Fibroblast of lung (primary cell): ENCODE measurements at places on chromosomes 16 and 17. TPM values are rescaled to one million over a fixed set of nuclear protein-coding genes. Genes with fewer than 3 reads are reported as not detected.

The AGRP gene
- polyA plus RNA-seq: not detected in 2 replicates

The PPY gene
- not detected in 2 replicates for polyA plus RNA-seq

The PFAS gene
- 9.8 and 20.8 TPM in 2 replicates for polyA plus RNA-seq

The BRIP1 gene
- polyA plus RNA-seq: 6.6 and 8.1 TPM in 2 replicates

The CMTM4 gene
- polyA plus RNA-seq: 6.9 and 12.8 TPM in 2 replicates

The SLC6A2 gene
- polyA plus RNA-seq: not detected in 2 replicates

The OR3A2 gene
- 0.03 TPM in 1 of 2 replicates, not detected in the other for polyA plus RNA-seq

The PPP1R27 gene
- not detected in 2 replicates for polyA plus RNA-seq

The PTGES3L gene
- polyA plus RNA-seq: 0.24 and 1.7 TPM in 2 replicates

The PRAC2 gene
- polyA plus RNA-seq: not detected in 2 replicates

The ATP1B2 gene
- 0.02 and 0.05 TPM in 2 replicates for polyA plus RNA-seq

The EVI2B gene
- polyA plus RNA-seq: 0.68 and 3.4 TPM in 2 replicates

The KRTAP9-2 gene
- not detected in 2 replicates for polyA plus RNA-seq

The ABCC3 gene
- 11.5 and 11.9 TPM in 2 replicates for polyA plus RNA-seq

The TNS4 gene
- polyA plus RNA-seq: 0.01 and 0.05 TPM in 2 replicates

The ACSF3 gene
- 7.9 and 9.2 TPM in 2 replicates for polyA plus RNA-seq

The CDH3 gene
- polyA plus RNA-seq: 0.05 and 0.14 TPM in 2 replicates

The AIPL1 gene
- 0.05 TPM in 1 of 2 replicates, not detected in the other for polyA plus RNA-seq

The SLC52A1 gene
- polyA plus RNA-seq: not detected in 2 replicates

The ERCC4 gene
- polyA plus RNA-seq: 4.3 and 5.9 TPM in 2 replicates

The KRT32 gene
- 0.03 and 0.09 TPM in 2 replicates for polyA plus RNA-seq

The GAS2L2 gene
- not detected in 2 replicates for polyA plus RNA-seq

The MYH8 gene
- polyA plus RNA-seq: 0.01 TPM in 1 of 2 replicates, not detected in the other

The CTRB2 gene
- polyA plus RNA-seq: not detected in 2 replicates

The UNC119 gene
- 24.6 and 26.4 TPM in 2 replicates for polyA plus RNA-seq

The ST6GALNAC1 gene
- polyA plus RNA-seq: not detected in 2 replicates

The TMEM204 gene
- polyA plus RNA-seq: 9.6 and 10.9 TPM in 2 replicates

The VASN gene
- polyA plus RNA-seq: 30.6 and 61.9 TPM in 2 replicates

The CNGB1 gene
- polyA plus RNA-seq: not detected in 2 replicates

The TEKT1 gene
- polyA plus RNA-seq: not detected in 2 replicates

The ZCCHC14 gene
- 6.4 and 8.6 TPM in 2 replicates for polyA plus RNA-seq

The TEX14 gene
- polyA plus RNA-seq: 0.01 and 0.03 TPM in 2 replicates

The PRAC1 gene
- polyA plus RNA-seq: not detected in 2 replicates

The LGALS9B gene
- polyA plus RNA-seq: not detected in 2 replicates

The PRDM7 gene
- not detected in 2 replicates for polyA plus RNA-seq

The NLK gene
- polyA plus RNA-seq: 13.1 and 16.1 TPM in 2 replicates

The NOD2 gene
- 0.05 TPM in 1 of 2 replicates, not detected in the other for polyA plus RNA-seq

The PRR15L gene
- polyA plus RNA-seq: not detected in 2 replicates

The TBC1D28 gene
- not detected in 2 replicates for polyA plus RNA-seq

The TVP23A gene
- not detected in 2 replicates for polyA plus RNA-seq

The SCARF1 gene
- polyA plus RNA-seq: 0.09 and 2.4 TPM in 2 replicates

The ACBD4 gene
- polyA plus RNA-seq: 3.0 and 3.4 TPM in 2 replicates

The MFSD6L gene
- polyA plus RNA-seq: not detected in 2 replicates

The KRTAP4-12 gene
- polyA plus RNA-seq: 0.23 TPM in 1 of 2 replicates, not detected in the other

The TNFRSF17 gene
- polyA plus RNA-seq: not detected in 2 replicates

The CLEC18B gene
- 0.15 TPM in 1 of 2 replicates, not detected in the other for polyA plus RNA-seq

The ODAD4 gene
- 0.36 and 0.50 TPM in 2 replicates for polyA plus RNA-seq

The KCNJ18 gene
- not detected in 2 replicates for polyA plus RNA-seq

The TMEM238L gene
- polyA plus RNA-seq: not detected in 2 replicates
